ENCODE measurements at places on chromosomes 16 and 17.
A peak's percentile ranks its signal among the peaks of the same experiment; 100 is the strongest.

DNA sequence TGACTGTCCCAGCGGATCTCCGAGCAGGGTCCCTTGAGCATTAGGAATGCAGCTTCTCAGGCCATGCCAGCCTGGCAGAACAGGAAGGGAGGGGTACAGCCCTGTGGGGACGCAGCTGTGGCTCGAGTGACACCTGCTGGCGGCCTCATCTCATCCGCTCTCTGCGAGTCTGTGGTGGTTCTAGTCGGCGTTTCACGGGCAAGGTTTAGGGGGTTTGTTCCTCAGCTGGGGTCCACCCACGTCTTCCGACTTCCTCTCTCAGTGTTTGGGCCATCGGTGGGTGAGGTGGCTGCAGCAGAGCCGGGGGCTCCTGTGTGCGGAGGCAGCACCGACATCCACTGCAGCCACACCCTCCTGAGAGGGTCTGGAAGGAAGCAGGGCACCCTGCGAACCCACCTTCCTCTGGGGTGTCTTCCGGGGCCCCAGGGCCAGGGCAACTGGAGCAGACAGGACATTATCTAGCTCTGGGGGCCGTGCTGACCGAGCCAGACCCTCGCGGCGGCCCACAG is 33.3 kb downstream of the JPH3 start:
- peak; percentile 24 for DNase-seq

GRCh38 chr17:282000-282911 is 70.4 kb downstream of the RPH3AL start:
- no peak for DNase-seq

DNA sequence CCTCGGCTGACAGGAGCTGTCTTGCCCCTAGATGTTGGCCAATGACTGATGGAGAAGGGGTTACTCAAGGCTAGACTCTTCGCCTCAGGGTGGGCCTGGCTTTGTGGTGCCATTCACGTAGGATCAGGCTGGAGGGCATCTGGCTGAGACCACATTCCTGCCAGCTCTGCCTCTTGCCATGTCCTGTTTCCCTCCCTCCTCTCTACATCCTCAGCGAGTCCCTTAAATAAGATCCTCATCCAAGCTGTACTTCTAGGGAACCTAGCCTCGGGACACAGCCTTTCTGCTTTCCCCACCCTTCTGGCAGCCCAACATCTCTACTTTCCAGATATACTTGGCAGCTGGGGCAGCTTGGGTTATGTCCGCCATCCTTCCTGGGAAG is 27.9 kb upstream of the EFCAB13 start:
- DNase-seq, result no peak

GRCh38 chr17:78947235-78948149 is 22.3 kb upstream of the TIMP2 start:
- no peak for DNase-seq

Data from stimulated activated CD8-positive, alpha-beta memory T cell treated with anti-CD3 and anti-CD28 coated beads, Interleukin-2, amount 100 ng/mL, for 1 hour (primary cell).